Pulmonary artery endothelial cell (primary cell): ENCODE measurements at places on chromosomes 1 and 21. TPM values are rescaled to one million over a fixed set of nuclear protein-coding genes. Genes with fewer than 3 reads are reported as not detected.

The KLF17 gene
- total RNA-seq: not detected in 2 replicates

The MCOLN2 gene
- 0.13 and 0.18 TPM in 2 replicates for total RNA-seq

The KRTAP12-2 gene
- total RNA-seq: not detected in 2 replicates

The FNDC10 gene
- 0.14 and 0.33 TPM in 2 replicates for total RNA-seq

The RHBDL2 gene
- 0.33 and 1.1 TPM in 2 replicates for total RNA-seq

The GCSAML gene
- not detected in 2 replicates for total RNA-seq

The PDZK1 gene
- total RNA-seq: 0.07 and 0.14 TPM in 2 replicates

The TEX38 gene
- total RNA-seq: not detected in 2 replicates
